ENCODE measurements at places on chromosomes 13 and 19.
A peak's percentile ranks its signal among the peaks of the same experiment; 100 is the strongest.

- no peak for DNase-seq
These were observed 1.3 kb upstream of the PCDH9 start for GRCh38 chr13:67231289-67232000.

GRCh38 chr13:101178406-101178805 lies 237.9 kb downstream of the NALCN start:
- DNase-seq, result no peak

- no peak for DNase-seq
These were observed 32.0 kb upstream of the TUBGCP3 start for GRCh38 chr13:112619730-112620631.

DNA sequence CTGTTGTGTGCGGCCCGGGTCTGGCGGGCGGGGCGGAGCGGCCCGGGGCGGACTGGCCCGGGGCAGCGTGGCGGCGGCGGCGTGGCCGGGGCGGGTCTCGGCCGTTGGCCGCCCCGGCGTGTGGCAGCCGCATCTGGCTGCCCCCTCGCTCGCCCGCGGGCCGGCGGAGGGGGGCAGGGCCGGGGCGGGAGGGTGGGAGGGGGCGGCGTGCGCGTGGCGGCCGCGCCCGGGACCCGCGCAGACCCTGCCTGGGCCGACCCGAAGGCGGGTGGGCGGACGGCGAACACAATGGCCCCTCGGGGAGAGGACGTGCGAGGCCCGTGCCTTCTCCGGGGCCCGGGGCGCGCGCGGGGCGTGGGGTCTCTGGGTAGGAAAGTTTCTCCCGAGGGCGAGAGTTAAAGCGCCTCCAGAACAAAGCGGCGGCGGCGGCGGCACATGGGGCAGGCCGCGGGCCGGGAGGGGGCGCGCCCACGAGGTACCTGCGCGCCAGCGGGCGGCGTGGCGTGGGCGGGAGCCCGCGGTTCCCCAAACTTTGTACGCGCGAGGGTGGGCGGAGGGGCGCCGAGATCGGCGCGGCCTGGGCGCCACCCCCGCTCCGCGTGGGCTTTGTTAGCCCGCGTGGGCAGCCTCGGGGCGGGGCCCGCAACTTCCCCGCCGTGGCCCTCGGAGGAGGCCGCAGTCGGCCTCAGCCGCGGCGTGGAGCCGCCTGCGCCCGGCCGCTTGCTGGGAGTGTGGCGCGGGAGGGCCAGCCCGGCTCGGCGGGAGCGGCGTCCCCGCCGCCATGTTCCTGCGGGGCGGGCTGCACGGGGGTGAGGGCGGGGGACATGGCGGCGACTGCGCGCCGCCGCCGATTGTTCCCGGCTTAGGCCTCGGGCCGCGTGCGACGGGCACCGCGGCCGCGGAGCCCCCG lies 764 bp downstream of the MIR17HG start:
- DNase-seq, result peak; percentile 47

GRCh38 chr13:44416301-44416700 lies 42.7 kb downstream of the SERP2 start:
- no peak for DNase-seq

DNA sequence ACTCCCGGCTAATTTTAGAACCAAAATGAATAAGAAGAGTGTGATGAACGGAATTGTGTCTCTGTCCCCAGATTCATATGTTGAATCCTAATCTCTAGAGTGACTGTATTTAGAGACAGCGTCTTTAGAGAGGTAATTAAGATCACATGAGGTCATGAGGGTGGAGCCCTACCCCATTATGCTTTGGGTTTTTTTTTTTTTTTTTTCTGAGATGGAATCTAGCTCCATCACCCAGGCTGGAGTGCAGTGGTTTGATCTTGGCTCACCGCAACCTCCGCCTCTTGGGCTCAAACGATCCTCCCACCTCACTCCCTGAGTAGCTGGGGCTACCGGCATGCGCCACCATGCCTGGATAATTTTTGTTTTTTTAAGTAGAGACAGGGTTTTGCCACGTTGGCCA lies 27.9 kb downstream of the FBXO27 start:
- no peak for DNase-seq

GRCh38 chr13:40152145-40152544 lies 496.7 kb downstream of the COG6 start:
- no peak for DNase-seq

DNA sequence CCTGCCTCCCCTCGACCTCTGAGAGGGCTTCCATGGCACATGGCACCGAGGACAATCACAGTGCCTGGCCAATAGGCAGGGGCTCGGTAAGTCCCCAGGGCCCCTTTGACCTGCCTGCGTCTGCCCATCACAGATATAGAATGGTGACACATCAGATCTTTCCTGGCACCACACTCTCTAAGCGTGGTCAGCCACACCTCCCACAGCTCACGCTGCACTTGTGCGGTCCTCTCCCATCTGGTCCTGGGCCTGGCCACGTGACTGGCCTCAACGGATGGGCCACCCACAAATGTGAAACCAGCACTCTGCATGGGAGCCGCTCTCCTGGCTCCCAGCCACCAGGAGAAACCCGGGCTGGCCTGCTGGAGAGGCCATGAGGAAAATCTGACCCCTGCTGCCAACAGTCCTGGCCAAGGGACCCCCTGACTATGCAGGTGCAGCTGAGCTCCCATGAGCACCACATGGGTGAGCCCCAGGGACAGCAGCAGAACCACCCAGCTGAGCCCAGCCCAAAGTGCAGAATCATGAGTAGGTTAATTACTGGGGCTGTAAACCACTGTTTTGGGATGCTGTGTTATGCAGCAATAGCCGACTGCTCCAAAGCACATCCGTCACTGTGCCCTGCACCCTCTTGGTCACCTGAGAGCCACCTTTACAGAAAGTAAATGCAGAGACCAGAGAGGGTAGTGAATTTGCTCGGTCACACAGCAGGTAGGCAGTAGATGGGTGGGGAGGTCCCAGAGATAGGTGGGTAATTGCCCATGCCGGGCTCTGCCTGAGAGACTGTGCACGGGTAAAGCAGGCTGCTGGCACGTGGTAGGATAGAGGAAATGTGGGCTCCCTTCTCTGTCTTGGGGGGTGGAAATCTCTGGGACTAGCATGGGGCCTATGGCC lies 9.7 kb upstream of the MEF2B start:
- no peak for DNase-seq

DNA sequence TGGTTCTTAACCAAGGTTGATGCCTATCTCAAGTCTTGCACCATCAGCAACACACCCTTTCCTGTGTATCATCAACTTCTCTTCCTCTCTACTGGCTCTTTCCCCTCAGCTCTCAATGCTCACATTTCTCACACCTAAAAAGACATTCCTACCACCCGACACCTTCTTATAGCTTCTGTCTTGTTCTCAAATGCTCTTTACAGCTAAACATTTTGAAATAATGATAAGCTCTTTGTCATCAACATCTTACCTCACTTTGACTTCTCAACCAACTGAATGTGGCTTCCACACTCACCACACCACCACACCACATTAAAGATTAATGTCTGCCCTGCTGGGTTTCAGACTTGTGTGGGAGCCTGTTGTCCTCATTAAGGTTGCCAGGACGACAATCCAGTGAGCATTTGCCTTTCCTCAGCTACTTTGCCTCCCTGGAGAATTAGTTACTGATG lies 67.8 kb downstream of the RXFP2 start:
- DNase-seq, result no peak

GRCh38 chr19:14768001-14768400 lies 10.4 kb downstream of the ADGRE2 start:
- no peak for DNase-seq

- DNase-seq, result no peak
These were observed 4.3 kb upstream of the ZFR2 start for GRCh38 chr19:3873151-3873550.

DNA sequence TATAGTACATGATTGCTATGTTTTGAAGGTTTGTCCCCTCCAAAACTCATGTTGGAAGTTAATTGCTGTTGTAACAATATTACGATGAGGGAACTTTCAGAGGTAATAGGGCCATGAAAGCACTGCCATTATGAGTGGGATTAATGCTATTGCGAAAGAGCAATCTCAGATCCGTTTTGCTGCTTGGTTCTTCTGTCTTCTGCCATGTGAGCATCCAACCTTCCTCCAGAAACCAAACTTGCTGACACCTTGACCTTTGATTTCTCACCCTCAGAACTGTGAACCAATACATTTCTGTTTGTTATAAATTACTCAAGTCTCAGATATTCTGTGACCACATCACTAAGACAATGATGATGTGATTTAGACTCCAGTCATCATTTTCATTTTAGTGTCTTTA lies 2590.9 kb downstream of the PCDH9 start:
- no peak for DNase-seq

- no peak for DNase-seq
These were observed 17.7 kb upstream of the PTPRS start for GRCh38 chr19:5358173-5358800.

DNA sequence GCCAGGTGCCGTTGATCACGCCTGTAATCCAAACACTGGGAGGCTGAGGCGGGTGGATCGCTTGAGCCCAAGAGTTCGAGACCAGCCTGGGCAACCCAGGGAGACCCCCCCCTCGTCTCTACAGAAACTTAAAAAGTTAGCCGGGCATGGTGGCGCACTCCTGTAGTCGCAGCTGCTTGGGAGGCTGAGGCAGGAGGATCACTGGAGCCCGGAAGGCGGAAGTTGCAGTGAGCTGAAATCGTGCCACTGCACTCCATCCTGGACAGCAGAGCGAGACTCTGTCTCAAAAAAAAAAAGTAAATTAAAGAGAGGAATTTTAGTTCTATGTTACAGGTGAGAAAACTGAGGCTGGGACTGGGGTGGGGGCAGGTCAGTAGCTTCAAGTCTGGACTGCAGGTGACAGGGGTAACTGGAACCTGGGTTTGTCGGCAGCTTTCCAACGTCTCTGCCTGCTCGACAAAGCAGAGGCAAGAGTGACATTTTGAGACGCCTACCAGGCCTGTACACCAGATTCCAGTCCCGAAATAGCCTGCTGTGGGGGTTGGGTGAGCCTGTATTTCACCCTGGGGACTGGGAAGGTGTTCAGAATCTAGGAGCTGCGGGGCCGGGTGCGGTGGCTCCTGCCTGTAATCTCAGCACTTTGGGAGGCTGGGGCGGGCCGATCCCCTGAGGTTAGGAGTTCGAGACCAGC lies 1.2 kb downstream of the SELENOW start:
- DNase-seq, result no peak

DNA sequence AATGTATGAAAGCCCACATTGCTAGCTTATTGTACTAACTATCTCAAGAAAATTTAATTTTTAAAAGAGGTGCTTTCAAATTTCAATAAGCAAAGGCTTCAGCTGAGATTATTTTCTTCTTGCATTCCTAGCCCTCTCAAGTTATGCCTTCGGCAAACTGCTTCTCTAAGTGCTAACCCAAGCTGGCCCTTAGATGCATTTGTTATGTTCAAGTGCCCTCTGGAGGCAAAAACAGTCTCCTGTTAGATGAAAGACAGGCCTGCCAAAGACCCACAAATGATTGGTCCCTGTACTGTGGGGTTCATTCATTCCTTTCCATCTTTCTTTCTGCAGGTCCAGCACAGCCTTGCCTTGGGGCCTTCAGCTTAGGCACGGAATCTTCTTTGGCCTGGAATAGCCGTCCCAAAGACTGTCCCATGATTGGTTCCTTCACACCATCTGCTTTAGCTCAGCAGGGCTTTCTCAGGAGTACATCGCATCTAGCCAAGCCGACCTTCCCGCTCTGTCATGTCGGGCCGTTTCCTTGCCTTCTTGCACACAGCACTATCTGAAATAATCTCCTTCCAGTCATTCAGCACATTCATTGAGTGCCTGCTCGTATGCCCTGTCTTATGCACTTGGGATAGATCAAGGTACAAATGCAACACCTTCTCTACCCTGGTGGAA lies 26.4 kb upstream of the TPTE2 start:
- no peak for DNase-seq

- DNase-seq, result no peak
These were observed 69.6 kb upstream of the RNF113B start for GRCh38 chr13:98246538-98247172.

DNA sequence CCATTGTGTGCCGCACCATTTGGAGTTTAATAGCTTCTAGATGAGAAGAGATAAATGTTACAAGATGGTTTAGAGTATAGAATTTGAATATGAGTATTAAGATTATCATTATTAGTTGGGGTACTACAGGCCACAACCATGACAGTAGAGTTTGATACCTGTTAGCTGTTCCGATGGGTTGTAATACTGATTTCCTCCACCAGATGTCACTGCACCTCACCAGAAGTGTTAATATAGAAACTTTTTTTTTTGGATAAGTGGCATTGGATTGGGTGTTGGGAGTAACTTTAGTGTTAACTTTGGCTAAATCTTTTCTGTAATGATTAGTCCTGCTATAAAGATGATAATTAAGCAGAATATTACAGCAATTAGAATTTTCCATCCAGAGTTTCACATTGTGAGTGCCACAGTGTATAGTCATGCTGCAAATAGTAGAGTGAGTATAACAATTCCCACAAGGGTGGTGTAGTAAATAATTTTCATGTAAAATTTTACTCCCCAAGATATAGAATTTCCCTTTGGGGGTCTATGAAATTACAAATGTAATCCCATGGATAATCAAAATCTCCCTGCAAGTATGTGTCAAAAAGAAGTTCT lies 56.3 kb downstream of the PSG3 start:
- no peak for DNase-seq

DNA sequence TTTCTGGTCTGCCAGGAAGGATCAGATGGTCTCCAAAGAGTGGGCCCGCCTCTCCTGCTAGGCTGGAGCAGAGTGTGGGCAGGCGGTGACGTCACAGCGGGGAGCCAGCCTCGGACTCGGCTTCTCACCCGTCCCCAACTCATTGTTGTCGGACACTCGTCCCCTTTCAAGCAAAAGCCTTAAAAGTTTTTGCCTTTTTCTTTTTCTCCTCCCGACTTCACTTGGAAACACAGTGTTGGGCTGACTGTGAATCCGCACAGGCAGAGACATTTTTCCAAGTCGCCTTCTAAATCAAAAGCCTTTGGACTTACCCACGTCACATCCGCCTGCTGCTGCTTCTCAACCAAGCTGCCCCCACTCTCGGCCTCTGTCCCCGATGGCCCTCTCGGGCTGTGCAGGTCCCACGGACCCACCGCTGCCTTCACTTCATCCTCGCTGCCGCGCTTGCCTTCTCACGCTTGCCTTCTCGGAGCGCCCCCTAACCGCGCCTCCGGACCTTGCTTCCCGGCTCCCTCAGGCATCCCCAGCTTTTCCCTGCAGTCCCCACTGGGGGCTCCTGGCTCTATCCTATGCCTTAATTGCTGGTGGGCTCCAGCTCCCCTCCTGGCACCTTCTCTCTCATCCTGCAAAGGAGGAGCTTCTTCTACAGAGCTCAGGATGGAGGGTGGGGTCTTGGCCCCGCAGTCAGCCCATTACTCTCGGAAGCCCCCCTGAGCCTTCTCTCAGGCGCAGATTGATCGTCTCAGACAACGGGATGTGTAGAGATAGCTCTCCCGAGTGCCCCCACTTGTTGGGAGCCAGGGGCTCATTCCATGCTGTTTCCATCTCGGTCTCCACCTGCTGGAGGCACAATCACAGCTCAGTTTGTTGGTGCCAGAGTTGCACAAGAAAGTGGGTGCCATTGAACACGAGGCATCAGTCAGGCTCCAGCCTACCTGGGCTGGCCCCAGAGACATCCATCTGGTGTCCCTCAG lies 3.9 kb upstream of the ZNF135 start:
- no peak for DNase-seq

DNA sequence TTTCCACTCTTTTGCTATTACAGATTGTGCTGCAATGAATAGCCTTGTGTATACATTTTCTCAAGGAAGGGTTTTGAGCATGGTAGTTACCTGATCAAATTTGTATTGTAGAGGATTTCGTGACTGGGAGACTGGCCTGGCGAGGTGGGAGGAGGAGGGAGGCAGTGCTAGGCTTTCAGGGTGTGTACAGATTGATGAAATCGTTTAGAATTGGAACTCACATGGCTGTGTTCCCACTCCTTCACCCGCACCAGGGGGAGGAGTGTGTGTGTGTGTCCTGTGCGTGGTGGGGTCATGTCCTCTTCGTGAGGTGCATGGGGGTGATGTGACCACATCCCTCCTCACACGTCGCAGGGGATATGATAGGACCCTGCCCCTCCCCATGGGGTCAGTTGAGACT lies 8.3 kb downstream of the PGLYRP1 start:
- DNase-seq, result no peak

Data from activated T-helper 1 cell treated with Interleukin-2 at 50 U/mL for 16 hours (primary cell).